ENCODE measurements at places on chromosomes 12 and 14. TPM values are rescaled to one million over a fixed set of nuclear protein-coding genes. Genes with fewer than 3 reads are reported as not detected.

SLC4A8 gene
- 2.9 TPM for total RNA-seq

DNA sequence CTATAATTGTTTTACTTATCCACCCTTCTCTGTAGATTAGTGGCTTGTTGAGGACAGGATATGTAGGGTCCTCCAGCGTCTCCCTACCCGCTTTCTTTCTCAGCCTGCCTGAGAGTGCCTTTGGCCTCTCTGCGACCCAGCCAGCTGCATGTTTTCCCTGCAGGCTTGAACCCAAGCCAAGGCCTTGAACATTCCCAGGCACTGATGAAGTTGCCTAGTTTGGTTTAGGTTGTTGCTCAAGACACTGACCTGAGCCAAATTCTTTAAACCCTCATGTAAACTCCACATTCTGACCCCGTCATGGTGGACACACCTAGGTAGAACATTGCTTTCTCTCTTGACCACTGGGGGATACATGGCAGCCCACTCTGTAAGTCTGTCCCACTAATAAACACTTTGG is 33.4 kb upstream of the TXNRD1 start:
- H3K27me3 ChIP-seq: no peaks in the 10 kb centered on the region
- peaks cover 44% of the 10 kb centered on the region for H3K4me1 ChIP-seq
- peak; percentile 56 for DNase-seq

DNA sequence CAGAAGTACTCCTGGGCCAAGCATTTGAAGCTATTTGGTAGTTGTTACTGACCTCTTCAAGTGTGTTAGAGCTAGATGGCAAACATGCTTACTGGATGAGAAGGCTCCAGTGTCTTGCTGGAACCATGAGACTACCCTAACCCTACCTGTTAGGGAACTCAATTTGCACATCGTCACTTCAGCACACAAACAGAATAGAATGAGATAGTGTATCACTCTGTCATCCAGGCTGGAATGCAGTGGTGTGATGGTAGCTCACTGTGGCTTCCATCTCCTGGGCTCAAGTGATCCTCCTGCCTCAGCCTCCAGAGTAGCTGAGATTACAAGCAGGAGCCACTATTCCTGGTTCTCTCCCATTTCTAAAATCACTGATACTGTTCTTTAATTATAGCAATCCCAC is 417.0 kb upstream of the ATXN7L3B start:
- no peaks in the 10 kb centered on the region for H3K4me1 ChIP-seq
- H3K4me3 ChIP-seq: no peak overlapping the region
- H3K27me3 ChIP-seq: no peaks in the 10 kb centered on the region
- DNase-seq: no peak
- no peak overlapping the region for H3K27ac ChIP-seq

REM2 gene
- total RNA-seq: 0.29 TPM
